ENCODE measurements at places on chromosomes 7 and 10.

- DNase-seq, result no peak
Observed at GRCh38 chr7:37332243-37333016, 116.2 kb downstream of the ELMO1 start.

- DNase-seq, result no peak
Observed at GRCh38 chr7:36147361-36147760, 5.7 kb upstream of the EEPD1 start.

- DNase-seq, result no peak
Observed at GRCh38 chr10:122013311-122013780, 24.4 kb downstream of the TACC2 start.

- DNase-seq, result no peak
Observed at GRCh38 chr7:98222533-98223195, 11.4 kb downstream of the BHLHA15 start.

- DNase-seq, result no peak
Observed at GRCh38 chr7:70512761-70513160, 619.2 kb upstream of the GALNT17 start.

GRCh38 chr10:127198721-127199120 lies 2.3 kb upstream of the INSYN2A start:
- no peak for DNase-seq

DNA sequence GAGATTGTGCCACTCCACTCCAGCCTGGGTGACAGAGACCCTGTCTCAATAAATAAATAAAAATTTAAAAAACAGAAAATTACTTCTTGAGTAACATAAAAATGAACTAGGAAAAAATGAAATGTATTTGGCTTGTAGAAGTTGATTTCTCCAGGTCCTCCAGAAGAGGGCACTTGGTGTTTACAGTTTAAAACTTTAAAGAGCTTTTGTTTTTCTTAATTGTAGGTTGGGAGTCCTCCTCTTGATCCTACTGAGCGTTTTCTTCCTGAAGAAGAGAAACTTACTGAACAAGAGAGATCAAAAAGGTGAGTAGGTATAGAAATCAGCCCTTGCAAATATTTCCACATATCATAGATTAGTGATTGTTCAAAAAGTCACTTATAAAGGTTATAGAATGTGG lies 16.2 kb downstream of the KIFBP start:
- no peak for DNase-seq

DNA sequence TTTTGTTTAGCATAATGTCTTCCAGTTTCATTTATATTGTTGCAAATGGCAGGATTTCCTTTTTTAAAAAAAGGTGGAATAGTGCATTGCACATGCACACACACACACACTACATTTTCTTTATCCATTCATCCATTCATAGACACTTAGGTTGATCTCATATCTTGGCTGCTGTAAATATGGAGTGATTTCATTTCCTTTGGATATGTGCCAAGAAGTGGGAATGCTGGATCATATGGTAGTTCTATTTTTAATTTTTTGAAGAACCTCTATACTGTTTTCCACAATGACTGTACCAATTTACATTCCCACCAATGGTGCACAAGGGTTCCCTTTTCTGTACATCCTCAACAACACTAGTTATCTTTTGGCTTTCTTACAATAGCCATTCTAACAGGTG lies 68.9 kb downstream of the EBLN1 start:
- no peak for DNase-seq

- no peak for DNase-seq
Observed at GRCh38 chr7:64628721-64629120, 37.2 kb upstream of the ZNF107 start.

DNA sequence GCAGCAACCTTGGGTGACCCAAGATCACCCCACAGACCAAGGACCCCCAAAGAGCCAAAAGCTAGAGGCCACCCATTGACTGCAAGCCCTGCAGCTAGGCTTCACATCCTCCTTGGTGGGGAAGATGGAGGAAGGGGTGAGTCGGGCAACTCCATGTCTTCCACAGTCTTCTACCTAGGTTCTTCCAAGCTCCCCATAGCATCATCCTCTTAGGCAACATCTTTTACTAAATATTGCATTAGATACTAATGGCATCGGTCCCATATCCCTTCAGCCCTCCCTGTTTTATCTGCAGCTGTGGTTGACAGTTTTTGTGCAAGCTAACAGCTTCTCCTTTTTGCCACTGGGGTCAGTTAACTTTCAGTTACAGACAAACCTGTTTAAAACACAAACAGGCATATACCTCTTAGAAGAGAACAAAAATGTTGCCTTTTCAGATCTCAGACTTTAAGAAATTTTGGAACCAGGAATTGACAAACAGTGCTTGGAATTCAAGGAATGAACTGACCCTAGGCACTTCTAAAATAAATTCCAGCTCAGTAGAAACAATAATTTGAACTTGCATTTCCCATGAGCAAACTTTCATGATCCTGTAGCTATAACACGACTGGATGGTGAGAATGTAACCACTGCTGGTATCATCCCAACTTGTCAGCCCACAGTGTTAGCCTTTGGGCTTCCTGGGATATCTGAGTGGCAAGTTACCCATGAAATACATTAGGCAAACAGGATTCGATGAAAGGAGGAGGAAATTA lies 33.9 kb upstream of the MSMB start:
- no peak for DNase-seq

- no peak for DNase-seq
Observed at GRCh38 chr7:51060536-51060935, 256.1 kb downstream of the COBL start.

DNA sequence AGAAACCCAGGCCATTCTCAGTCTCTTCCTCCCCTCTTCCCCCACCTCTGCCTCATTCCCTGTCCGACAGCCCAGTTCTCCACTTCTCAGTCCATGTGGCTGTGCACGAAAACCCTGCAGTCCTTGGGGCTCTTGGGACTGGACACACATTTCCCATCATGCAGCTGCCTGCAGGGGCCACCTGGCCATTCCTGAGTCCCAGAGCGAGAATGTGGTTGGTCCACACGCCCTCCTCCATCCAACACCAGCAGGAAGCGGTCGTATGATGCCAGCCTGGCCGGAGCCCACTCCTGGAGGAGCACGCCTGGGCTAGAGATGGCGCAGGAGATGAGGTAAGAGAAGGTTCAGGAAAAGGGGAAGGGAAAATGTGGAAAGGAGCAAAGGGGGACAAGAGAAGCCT lies 222.5 kb downstream of the USP6NL start:
- DNase-seq, result no peak

DNA sequence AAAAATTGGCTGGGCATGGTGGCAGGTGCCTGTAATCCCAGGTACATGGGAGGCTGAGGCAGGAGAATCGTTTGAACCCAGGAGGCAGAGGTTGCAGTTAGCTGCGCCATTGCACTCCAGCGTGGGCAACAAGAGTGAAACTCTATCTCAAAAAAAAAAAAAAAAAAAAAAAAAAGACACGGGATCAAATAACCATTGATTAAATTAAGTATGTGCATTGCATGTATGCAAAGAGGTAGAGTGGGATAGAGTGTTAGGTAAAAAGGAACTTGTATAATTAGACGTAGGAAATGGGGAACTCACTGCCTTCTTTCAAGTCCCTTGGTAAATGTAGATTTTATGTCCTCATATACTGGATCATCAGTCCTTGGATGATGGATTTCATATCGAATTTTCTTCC lies 13.1 kb downstream of the VCL start:
- DNase-seq, result no peak

DNA sequence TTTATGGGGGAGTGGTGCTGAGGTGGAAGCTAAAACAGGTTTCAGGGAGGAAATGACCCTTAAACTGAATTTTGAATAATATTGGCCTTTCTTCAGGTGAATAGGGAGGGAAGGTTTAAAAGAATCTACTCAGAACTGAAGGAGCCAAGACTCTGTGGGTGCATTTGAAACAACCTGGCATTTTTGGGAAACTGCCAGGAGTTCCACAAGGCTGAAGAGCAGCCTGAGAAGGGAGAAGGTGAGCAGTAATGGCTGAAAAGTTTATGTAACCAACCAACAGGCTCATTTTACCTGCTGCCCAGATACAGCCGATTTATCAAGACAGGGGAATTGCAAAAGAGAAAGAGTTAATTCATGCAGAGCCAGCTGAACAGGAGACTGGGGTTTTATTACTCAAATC lies 4.0 kb upstream of the PANK1 start:
- DNase-seq, result no peak

DNA sequence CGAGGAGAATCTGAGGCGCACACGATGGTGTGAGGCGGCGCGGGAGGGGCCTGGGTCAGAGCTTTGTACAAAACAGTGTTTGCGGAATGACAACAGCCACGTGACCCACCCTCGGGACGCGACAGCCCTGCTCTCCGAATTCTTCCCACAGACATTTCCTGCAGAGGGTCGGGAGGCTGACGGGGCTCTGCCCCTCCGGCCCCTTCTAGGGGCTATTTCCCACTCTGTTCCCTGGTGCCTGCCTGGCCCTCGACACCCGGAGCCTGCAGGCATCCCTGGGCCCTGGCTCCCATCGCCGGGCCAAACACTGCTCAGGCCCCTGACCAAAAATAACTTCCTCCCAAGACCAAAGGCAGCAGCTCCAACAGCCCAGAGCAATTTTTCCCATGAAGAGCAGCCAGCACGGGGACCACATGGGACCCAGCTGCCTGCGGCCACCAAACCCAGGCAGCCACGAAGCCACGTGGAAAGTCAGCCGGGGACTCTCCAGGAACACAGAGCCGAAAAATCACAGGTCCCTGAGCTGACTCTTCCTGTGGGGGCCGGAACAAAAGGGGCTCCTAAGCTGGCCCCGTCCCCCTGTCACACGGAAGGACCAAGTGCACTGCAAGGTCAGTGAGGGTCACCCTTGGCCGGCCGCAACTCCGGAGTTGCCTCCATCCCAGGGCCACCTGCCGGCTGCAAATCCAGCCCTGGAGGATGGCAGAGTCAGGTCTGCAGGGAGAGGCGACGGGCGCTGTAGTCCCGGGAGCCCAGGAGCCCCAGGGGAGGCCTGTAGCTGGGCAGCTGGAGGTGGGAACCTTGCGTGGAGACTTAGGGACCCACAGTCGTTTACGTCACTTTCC lies 42.0 kb downstream of the PAPOLB start:
- DNase-seq, result no peak

DNA sequence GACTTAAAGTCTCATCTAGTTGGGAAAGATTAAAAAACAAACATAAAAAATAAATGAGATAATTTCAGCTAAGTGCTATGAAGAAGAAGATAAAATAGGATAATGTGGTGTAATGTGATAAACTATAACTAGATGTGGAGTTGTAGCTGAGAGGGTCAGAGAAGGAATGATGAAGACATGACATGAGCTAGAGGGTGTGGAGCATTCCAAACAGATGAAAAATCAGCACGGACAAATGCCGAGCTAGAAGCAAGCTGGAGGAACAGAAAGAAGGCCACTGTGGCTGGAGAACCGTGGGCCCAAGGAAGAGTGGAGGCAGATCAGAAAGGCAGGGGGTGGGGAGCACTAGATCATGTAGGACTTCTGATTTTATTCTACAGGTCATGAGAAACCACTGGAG lies 70.6 kb downstream of the CDK6 start:
- no peak for DNase-seq

DNA sequence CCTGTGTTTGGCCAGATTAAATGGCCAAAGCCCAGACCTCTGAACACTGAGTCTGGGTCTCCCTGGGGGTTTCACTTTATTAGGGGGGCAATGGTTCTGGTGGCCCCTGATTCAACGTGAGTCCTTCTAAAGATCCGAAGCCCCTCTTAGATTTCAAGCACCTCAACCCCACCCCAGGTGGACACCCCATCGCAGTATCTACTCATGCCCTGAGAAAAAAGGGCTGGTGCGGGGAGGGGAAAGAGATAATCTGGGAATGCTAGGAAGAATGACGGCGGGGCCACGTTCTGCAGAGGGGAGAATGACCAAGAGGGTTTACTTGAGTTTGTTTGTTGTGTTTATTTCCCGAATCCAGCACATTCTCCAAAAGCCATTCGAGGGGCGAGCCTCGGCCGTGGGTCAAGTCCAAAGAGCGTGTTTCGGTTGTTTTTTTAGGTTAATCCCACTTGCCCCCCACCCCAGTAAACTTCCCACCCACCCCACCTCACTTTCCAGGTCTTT lies 832 bp downstream of the PDLIM1 start:
- DNase-seq, result no peak

GRCh38 chr7:149715476-149715875 lies 57.9 kb downstream of the ZNF467 start:
- no peak for DNase-seq

GRCh38 chr10:33793793-33794192 lies 459.3 kb upstream of the NRP1 start:
- no peak for DNase-seq

DNA sequence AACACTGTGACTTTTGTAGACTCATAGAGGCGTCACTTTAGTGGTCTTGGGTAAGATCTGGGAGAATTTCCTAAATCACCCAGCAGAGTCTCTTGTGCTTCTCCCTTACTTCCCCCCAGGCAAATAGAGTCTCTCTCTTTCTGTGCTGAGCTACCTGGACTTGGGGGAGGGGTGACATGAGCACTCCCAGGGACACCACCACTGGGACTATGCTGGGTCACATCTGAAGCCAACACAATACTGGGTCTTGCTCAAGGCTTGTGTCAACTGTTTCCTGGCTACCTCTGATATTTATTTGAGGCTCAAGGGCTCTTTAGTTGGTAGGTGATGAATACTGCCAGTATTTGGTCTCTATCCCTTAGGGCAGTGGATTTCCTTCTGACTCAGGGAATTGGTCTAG lies 214.6 kb upstream of the TPK1 start:
- no peak for DNase-seq

DNA sequence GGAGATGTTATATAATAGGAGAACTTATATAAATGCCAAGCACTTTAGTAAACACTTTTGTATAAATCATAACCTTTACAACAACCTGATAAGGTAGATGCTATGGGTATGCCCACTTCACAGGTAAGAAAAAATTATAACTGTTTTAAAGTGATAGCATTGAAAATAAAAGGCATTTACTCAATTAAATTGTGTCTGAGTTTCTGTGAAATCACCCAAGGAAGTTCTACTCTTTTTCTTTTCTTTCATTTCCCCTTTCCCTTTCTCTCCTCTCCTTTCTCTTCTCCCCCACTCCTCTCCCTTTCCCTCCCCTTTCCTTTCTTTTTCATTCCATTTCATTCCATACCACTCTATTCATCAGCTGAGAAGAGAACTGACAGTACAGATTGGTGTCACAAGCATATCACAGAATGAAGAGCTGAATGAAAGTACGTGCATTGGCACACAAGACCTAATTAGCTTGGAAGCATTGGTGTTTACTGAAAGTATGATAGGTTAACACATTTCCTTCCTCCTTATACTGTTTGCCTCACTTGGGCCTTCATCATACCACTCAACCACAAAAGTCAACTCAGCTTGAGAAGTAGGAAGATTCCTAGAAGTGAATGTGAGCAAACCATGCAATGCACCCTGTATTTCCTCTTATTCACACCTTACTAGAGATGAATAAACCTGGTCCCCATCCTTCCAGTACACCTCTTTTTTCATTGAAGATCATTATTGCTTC lies 117.9 kb upstream of the AGR3 start:
- DNase-seq, result no peak

- DNase-seq, result no peak
Observed at GRCh38 chr10:122990278-122990677, 10.1 kb downstream of the PSTK start.

DNA sequence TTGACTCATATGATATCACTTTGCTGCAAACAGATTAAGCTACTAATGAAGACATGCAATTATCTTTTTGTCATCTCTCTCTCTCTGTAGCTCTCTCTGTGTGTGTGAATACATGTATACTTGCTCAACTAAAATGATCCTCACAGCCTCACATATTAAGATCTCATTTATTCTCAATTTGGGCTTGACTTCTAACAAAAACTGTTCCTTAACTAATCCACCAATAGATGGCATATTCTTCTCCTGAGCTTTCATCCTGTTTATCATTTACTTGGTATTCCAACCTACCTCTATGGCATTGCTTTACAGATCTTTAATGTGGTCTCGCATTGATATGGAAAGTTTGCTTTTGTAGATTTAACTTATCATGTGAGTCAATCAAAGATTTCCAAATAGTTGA lies 540.4 kb downstream of the CNTNAP2 start:
- no peak for DNase-seq
